COR-L47 (cell line): ENCODE measurements at places on chromosomes 13 and 19.

- DNase-seq = no peak
Measured at GRCh38 chr13:111343186-111343805, 22.9 kb downstream of the TEX29 start.

- DNase-seq = no peak
Measured at GRCh38 chr13:107685876-107686275, 529.5 kb downstream of the LIG4 start.

- DNase-seq = no peak
Measured at GRCh38 chr19:10729411-10729810, 11.5 kb downstream of the DNM2 start.

GRCh38 chr13:79533781-79534400, 52.9 kb downstream of the NDFIP2 start:
- DNase-seq = no peak

- no peak for DNase-seq
Measured at GRCh38 chr13:67033170-67033569, 197.0 kb downstream of the PCDH9 start.

DNA sequence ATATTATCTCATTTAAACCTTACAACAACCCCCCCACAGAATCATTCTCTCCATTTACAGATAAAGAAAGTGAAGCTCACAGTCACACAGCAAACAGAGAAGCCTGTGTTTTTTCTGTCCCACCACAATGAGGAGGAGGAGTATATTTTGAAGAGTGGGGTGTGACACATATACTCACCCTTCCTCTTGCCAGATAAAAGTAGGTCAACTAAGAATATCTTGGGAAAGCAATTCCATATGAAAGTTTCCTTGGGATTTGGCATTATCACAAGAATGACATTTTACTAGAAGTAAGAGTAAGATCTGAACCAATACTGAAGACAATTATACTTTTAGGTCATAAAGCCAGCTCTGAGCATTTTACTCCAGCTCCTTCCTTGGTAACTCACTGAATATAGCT, 287.5 kb upstream of the HTR2A start:
- no peak for DNase-seq

DNA sequence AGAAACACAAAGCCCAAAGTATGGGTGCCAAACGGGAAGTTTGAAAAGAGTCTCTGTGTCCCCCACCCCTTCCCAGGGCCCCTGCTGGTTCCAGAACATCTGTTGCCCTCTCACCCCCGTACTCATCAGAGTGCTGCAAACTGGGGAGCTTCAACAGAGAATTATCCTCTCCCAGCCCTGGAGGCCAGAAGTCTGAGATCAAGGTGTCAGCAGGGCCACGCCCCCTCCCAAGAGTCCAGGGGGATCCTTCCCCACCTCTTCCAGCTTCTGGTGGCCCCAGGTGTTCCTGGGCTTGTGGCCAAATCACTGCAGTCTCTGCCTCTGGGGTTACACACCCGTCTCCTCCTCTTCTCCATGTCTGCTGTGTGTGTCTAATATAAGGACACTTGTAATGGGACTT, 183.4 kb downstream of the PTPRS start:
- no peak for DNase-seq

- no peak for DNase-seq
Measured at GRCh38 chr19:9878511-9879196, 43.5 kb downstream of the PIN1 start.

- no peak for DNase-seq
Measured at GRCh38 chr13:61123538-61124289, 291.9 kb downstream of the PCDH20 start.

- peak; percentile 12 for DNase-seq
Measured at GRCh38 chr19:45276284-45276687, 25.2 kb downstream of the MARK4 start.

DNA sequence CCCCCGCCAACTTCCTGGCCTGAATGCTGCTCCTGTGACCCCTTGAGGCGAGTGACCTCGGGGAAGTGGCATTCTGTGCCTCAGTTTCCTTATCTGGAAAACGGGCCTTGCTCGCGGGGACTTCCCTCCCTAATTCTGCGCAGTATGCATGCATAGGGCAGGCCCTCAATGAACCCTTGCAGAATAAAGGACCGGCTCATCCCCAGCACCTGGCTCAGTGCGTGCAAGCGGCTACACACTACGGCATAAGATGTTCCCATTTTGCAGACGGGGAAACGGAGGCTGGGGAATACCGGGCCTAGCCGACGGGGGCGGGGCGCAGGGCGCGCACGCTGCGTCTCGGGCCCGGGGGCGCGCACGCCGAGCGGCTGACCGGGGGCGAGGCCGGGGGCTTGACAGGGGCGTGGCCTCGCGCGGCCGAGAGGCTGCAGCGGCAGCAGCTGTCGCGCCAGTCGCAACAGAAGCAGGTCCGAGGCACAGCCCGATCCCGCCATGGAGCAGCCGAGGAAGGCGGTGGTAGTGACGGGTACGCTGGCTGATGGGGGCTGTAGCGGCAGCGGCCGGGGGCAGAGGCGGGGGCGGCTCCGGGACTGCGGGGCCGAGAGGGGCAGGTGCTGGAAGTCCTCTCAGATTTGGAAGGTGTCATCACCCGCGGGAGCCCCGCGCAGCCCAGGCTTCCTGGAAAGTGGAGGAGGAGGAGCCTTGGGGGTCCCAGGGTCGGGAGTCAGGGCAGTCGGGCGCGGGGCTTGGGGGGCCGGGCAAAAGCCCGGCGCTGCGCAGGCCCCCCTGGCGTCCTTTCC, at the start of gene PGPEP1:
Gene PGPEP1 (plus strand): TSS at position 409 of the 800 bp plus-strand sequence. CDS start 84 bp downstream, at position 493.
- peak; percentile 41 for DNase-seq

GRCh38 chr13:62296812-62297211, 881.2 kb upstream of the PCDH20 start:
- no peak for DNase-seq

DNA sequence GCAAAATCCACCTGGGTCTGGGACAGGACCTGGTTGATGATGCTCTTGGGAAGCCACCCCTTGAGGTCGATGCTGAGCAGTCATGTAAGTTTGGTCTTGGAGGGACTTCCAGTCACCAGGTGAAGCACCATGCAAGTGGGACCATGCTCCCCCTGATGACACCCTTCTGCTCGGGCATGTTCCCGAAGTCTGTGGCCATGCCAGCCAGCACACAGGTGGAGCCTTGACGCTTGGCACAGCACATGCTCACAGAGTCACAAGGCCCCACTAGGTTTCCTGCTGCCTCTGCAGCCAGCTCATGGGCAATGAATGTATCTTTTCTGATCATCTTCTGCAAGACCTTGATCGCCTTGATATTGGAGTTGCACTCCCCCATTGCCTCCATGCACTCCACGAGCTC, 1920.2 kb downstream of the PCDH9 start:
- no peak for DNase-seq

DNA sequence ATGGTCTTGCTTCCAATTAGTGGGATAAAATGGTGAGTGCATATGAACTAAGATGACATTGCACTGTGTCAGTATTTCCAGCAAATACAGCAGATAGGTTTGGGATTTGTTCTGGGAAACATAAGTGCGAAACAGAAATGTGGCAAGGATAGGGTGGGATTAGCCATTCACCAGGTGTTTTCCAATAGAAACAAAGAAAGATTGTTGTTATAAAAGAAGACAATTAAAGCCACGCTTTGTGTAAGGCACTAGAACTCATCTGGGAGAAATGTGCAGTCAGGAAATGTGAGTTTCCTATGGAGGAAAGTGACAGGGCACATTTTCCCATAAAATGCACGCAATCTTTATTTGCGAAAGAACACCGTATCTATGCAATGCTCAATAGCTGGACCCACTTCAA, 1547.8 kb downstream of the EFNB2 start:
- no peak for DNase-seq
